Astrocyte (in vitro differentiated cells and primary cell): ENCODE measurements at places on chromosomes 7 and 10. TPM values are rescaled to one million over a fixed set of nuclear protein-coding genes. Genes with fewer than 3 reads are reported as not detected.

DNA sequence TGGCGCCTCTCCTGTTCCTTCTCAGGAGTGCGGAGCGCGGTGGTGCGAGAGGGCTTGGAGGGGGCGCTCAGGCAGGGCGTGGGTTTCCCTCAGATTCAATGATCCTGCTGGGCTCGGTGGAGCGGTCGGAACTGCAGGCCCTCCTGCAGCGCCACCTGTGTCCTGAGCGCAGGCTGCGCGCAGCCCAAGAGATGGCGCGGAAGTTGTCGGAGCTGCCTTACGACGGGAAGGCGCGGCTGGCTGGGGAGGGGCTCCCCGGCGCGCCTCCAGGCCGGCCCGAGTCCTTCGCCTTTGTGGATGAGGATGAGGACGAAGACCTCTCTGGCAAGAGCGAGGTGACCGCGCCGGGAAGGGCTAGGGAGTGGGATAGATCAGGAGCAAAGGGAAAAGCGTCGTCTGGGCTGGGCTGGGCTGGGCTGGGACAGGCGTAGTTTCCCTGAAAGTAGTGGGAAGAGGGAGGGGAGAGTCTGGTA, 17.0 kb downstream of the FAM131B start:
- no peak overlapping the region for H3K27ac ChIP-seq
- peaks cover 23% of the 10 kb centered on the region for H3K27me3 ChIP-seq
- DNase-seq = peak; percentile 23
- no peaks in the 10 kb centered on the region for H3K36me3 ChIP-seq

- H3K27ac ChIP-seq = no peak overlapping the region
- H3K4me3 ChIP-seq = no peak overlapping the region
- H3K27me3 ChIP-seq = peaks cover 8% of the 10 kb centered on the region
These were observed 11.7 kb upstream of the RAMP3 start for GRCh38 chr7:45145881-45146280.

GRCh38 chr7:154960063-154960790, 42.7 kb downstream of the PAXIP1 start:
- H3K36me3 ChIP-seq = peaks cover 16% of the 10 kb centered on the region
- H3K4me1 ChIP-seq = no peaks in the 10 kb centered on the region
- no peak for DNase-seq
- H3K27ac ChIP-seq = no peak overlapping the region
- no peak overlapping the region for H3K4me3 ChIP-seq

Gene PSMA2
- total RNA-seq = 106 and 119 TPM in 2 replicates

Gene ATOH7
- 0.19 TPM in 1 of 2 replicates, not detected in the other for total RNA-seq

DNA sequence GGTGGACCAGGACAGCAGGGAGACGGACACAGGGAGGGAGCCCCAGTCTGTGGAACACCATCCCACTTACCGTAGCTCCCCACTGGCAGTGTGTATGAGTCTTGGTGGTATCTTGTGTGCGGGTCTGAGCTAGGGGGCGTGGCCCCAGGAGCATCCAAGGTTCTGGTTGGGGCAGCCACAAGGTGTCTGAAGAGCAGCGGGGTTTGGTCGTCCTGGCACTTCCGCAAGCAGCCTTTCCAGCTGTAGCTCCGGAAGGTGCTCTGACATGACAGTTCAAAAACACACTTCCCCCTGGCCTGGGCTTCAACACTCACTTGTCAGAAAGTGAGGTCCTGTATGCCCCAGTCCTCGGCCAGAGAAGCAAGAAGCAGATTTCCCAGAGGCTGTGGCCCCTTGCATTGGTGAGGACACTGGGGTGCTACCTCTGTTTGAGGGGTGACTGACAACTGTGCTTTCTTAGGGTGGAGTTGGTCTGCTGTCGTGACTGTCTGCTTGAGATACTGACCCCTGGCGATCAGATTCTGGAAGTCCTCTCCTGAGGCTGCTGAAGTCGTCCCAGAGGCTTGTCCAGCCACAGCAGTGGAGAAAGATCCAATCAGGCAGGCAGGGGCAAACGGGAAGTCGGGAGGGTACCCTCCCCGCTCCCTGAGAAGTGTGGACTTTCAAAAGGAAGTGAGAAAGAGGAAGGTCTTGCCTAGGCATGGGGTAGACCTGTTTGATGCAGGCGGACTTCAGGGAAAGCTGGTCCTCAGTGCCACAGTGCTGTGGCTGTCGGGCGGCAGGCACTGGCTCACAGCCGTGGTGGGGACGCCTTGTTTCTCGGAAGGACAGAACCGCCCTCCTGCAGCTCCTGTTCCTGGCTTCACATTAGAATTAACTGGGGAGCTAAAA, 51.4 kb upstream of the PFKFB3 start:
- peaks cover 18% of the 10 kb centered on the region for H3K4me1 ChIP-seq
- no peaks in the 10 kb centered on the region for H3K36me3 ChIP-seq
- DNase-seq = peak; percentile 42
- no peak overlapping the region for H3K27ac ChIP-seq
- no peaks in the 10 kb centered on the region for H3K27me3 ChIP-seq

DNA sequence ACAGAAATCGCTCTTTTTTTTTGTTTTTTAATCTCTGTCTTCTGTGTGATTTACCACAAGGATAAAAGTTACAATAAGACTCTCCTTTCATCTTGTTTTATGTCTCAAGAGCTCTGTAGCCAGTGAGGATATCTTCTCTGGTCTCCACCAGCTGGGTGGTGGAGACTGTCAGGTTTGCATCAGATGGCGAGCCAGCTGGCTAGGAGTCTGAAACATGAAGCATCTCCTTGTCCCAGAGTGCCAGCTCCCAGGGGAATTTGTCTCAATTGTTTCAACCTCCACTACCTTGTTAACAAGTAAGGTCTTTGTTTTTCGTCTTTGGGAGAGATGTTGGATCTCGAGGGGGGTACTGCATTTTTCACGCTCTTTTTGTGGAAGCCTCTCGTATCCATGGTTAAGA, 47.3 kb downstream of the FRMPD2 start:
- no peaks in the 10 kb centered on the region for H3K4me1 ChIP-seq
- H3K36me3 ChIP-seq = no peaks in the 10 kb centered on the region
- no peak overlapping the region for H3K4me3 ChIP-seq
- DNase-seq = no peak

GRCh38 chr10:131762789-131763696, 137.8 kb upstream of the PPP2R2D start:
- H3K4me1 ChIP-seq = no peaks in the 10 kb centered on the region
- H3K36me3 ChIP-seq = no peaks in the 10 kb centered on the region
- H3K27ac ChIP-seq = no peak overlapping the region
- H3K27me3 ChIP-seq = no peaks in the 10 kb centered on the region
- H3K4me3 ChIP-seq = no peak overlapping the region

Gene SKIDA1
- 5.9 and 7.8 TPM in 2 replicates for total RNA-seq

Gene CYP2W1
- not detected in 2 replicates for total RNA-seq

- H3K4me3 ChIP-seq = no peak overlapping the region
- DNase-seq = no peak
- no peaks in the 10 kb centered on the region for H3K4me1 ChIP-seq
- no peaks in the 10 kb centered on the region for H3K36me3 ChIP-seq
- peaks cover 2% of the 10 kb centered on the region for H3K27me3 ChIP-seq
These were observed 140.0 kb downstream of the ZNF365 start for GRCh38 chr10:62514079-62514693.

Gene C10orf105
- total RNA-seq = not detected in 2 replicates

- no peak overlapping the region for H3K27ac ChIP-seq
- no peaks in the 10 kb centered on the region for H3K27me3 ChIP-seq
- peaks cover 62% of the 10 kb centered on the region for H3K36me3 ChIP-seq
- H3K4me3 ChIP-seq = no peak overlapping the region
These were observed 131.6 kb upstream of the KLF14 start for GRCh38 chr7:130865408-130866236.

- no peak overlapping the region for H3K27ac ChIP-seq
- no peak for DNase-seq
- H3K27me3 ChIP-seq = no peaks in the 10 kb centered on the region
- no peak overlapping the region for H3K4me3 ChIP-seq
- H3K36me3 ChIP-seq = no peaks in the 10 kb centered on the region
These were observed 90.7 kb downstream of the APBB1IP start for GRCh38 chr10:26528715-26529393.
